ENCODE measurements at places on chromosomes 5 and 9.

DNA sequence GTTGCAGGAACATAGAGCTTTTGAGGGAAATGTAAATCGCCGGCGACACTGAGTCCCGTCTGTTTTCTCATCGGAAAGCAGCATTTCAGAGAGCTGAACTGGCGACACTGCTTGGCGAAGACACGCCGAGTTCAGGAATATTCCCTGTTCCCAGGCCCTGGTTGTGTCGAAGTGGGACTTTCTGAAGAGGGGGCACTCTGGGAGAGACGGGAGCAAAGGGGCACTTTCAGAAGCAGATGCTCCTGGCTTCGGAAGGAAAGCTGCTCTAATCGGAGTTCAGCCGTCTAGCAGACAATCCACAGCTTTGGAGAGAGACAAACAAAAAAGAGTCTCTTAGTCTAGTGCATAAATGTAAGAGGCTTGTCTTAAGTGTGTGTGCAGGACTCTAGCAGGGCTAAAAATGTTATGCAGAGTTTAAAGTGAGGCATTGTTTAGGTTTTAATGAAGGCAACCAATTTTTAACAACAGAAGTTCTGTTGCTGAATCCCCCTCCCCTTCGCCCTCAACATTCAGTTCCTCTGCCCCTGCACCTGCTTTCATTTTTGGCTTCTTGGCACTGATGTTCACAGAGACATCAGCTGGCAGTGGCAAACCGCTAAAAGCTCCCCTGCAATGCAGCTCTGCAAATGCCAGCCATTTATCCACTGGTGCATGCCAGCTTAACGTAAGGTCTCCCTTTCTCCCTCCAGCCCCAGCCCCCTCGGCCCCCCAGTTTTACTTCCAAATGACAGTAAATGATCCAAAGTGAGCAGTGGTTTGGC, 289.5 kb upstream of the MPDZ start:
- DNase-seq = peak; percentile 30

DNA sequence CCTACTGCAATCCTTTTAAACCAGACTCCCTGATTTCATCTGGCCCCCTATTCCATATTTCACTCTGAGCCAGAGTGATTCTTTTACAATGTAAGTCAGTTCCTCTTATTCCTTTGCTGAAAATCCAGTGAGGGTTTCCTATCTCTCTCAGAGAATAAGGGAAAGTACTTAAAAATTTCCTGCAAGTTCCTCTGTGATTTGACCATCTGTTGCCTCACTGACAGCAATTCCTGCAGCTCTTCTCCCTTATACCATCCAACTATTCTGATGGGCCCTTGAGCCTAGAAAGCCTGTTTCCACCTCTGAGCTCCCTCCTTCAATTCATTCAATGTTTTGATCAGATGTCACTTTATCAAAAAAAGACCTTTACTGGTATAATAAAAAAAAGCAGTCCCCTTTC, 317.1 kb upstream of the CCNH start:
- no peak for DNase-seq

GRCh38 chr9:108484468-108484867, 371.3 kb downstream of the ACTL7B start:
- no peak for DNase-seq

GRCh38 chr5:72238712-72239445, 81.2 kb downstream of the MRPS27 start:
- DNase-seq = no peak

GRCh38 chr5:10604975-10605374, 41.1 kb downstream of the ANKRD33B start:
- peak; percentile 3 for DNase-seq

- no peak for DNase-seq
These were observed 325.2 kb downstream of the CETN3 start for GRCh38 chr5:90084342-90084741.

DNA sequence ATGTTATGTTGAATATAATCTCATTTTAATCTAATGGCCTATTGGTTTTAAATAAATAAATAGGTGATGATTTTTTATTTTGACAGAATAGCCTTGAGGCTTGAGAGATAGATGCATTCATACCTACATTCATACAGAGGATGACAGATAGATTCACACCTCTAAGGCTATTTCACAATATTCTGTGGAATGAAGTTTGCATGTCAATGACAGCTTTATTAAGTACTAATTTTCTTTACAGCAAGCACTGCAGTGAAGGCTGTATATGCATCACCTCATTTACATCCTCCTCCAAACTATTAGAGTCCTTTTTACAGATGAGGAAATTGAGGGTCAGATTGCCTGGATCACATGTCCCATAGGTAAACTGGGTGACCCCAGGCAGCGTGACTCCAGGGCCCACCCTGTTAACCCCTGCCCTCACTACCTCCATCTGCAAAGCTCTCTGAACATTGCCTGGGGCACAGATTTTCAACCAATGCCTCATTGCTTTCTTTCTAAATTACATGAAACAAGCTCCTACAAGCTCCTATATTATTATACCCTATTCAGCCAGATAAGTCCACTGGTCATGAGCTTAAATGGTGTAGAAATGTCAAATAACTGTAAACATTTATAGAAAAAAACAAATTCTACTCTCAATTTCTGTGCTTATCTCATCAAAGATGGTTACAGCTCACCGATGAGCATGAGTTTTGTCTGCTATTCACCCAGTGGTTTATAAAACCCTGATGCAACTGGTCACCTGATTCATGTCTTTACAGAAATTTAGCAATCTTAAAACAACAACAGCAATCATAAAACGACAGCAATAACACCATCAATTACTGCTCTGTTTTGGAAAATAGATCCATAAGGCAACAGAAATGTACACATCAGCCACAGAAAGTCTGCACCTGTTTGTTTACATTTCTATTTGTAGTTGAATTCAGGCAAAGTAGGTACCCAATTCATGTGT, 338.0 kb downstream of the NSG2 start:
- no peak for DNase-seq

GRCh38 chr9:2469681-2470221, 151.8 kb upstream of the VLDLR start:
- peak; percentile 65 for DNase-seq

- peak; percentile 43 for DNase-seq
These were observed 95.3 kb upstream of the SLC12A2 start for GRCh38 chr5:127988146-127988760.

DNA sequence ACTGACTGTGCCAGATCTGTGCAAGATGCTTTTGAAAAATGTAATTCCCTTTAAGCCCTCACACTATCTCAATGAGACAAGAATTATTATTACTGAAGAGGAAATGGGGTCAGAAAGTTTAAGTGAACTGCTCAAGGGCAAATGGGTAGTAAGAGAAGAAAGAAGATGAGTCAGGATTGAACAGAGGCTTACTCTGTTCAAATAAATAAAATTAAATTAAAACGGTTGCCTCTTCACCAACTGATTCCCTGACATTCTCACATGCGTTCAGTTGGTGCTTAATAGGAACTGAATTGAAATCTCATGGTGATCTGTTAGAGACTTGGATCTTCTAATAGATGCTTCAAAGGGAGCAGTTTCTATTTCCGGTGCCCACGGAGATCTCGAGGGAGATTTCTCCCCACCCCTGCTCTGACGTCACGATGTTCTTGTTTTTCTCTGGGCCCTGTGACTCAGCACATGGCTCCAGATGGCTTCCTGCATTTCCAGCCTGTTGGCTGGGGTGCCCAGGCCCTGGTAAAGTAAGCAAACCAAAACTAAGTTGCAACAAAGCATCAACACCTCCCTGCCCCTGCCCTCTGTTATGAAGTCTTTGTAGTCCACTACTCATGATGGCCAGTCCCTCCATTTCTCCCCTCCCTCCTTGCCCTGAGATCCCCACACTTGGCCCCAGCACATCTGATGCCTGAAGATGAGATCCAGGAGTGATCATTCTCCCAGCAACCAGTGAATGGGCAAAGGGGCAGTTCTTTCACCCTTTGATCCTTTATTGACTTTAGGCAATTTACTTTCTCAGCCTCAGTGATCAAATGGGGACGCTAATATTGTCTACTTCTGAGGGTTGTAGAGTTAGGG, 106.1 kb upstream of the CPEB4 start:
- no peak for DNase-seq

- no peak for DNase-seq
These were observed 181.1 kb downstream of the PDZD2 start for GRCh38 chr5:31819926-31820516.

DNA sequence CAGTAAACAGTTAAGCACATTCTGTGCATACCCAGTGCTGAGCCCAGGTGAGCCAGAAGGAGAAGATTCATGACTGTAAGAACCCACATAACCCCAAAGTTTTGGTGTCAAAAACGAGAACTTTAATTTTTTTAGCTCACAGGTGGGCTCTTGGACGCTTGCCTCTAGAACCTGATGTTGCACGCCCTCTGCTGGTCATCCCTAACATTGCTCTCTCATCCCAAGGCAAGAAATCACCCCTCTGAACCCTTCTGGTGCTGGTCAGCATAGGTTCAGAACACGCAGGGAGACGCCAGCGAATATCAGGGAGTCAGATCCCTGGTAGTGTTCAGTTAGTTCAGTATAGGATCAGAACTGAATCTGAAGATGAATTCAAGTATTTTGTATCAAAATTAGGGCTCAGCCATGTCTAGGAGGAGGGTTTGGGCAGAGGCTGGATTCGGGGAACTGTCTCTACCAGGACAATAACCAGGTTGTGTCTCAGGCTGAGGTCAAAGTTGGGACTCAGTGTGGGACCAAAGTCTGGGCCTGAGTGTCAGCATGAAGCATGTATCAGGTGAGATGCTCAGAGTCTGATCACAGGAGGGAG, 4.1 kb upstream of the DNAJB5 start:
- DNase-seq = peak; percentile 53

DNA sequence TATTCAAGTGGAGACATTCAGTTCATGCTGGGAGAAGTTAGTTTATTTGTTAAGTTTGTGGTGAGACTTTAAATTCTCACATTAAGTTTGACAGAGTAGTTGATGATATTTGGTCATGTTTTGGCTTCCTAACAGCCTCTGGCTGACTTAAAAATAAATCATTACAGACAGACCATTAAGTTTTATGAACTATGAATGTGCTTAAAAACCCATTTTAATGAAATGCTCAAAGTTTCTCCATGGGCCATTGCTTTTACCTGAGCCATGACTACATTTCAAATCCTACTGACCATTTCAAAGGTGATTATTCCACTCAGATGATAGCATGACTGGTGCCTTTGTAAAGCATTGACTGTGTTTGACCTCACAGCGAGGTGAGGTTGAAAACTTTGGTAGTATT, 192.7 kb downstream of the LRRC70 start:
- DNase-seq = no peak

DNA sequence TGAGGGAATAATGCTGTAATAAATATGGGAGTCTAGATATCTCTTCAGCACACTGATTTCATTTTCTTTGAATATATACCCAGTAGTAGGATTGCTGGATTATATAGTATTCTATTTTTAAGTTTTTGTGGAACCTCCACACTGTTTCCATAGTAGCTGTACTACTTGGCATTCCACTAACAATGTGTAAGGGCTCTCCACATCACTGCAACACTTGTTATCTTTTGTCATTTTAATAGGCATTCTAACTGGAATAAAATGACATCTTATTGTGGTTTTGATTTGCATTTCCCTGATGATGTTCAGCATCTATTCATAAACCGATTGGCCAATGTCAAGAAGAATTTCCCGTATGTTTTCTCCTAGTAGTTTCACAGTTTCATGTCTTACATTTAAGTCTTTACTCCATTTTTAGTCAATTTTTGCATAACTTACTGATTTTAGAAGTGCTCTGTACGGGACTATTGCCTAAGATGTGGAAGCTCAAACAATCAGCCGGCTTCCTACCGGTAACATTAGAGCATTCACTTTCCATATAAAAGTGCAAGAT, 1078.8 kb downstream of the TAF11L14 start:
- DNase-seq = no peak

GRCh38 chr5:137693307-137693950, 42.5 kb downstream of the KLHL3 start:
- no peak for DNase-seq

GRCh38 chr9:18390393-18390792, 83.6 kb upstream of the ADAMTSL1 start:
- no peak for DNase-seq

DNA sequence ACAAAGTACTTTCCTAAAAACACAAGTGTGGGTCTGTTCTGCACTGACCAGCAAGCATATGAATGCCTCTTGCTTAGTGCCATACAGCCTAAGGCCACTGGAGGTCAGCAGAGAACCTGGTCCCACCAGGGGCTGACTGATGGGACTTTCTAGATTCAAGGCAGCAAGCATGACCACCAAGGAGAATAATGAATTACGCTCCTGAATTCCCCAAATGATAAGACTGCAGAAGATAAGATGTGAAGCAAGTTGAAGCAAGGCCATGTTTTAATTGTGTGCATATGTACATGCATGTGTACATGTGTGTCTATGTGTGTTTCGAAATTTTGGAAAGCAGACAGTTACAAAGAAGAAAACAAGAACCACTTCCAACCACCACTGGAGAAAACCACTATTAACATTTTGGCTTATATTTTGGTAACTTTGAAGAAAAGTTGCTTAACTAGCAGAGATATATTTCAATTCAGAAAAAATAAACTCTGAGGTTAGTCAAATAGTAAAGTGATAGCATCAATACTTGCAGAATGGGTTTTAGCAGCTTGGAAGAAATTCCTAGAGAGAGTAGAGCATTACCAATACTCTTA, 70.5 kb downstream of the ERP44 start:
- DNase-seq = peak; percentile 76

- no peak for DNase-seq
These were observed 1686.5 kb upstream of the ACO1 start for GRCh38 chr9:30697958-30698357.

DNA sequence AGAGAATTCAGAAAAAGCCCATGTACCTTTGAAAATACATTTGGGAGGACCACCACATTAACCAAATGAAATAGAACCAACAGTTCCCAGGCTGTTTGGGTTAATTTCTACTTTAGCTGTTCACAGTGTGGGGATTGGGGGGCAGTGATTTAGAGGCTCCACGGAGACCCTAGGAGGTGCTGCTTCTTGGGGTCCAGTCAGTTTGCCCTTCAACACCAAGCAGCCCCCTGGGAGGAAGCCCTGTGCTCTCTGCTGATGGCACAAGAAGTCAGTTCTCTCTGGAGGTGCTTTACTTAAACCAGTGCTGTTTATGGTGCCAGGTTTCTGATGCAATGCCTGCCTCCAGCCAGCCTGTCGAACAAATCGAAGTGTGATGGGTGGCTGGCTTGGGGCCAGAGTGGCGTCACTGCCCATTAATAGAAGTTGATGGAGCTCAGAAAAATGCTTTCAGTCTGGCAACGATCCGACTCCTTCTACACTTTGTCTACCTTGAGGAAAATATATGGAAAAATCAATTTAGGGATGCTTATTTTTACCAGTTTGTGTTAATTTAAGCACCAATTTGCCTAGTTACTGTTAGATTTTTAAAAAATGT, 134.0 kb downstream of the SNX18 start:
- DNase-seq = no peak

DNA sequence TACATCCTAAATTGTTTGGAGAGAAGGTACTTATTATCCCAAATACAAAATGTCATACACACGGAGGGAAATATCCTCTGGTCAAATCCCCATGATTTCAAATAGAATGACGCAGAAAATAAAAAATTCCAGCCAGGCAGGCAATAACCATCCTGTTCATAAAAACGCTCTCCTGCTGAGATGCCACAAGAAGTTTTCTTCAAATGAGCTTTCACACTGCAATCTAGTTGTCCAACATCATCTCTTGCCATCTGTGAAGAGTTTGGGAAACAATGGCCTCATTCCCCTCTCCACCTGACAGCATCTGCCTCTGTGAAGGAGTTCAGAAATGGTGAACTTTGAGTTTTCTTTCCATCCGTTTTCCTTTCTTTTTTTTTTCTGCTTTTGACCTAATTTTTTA, 83.3 kb upstream of the SLC30A5 start:
- no peak for DNase-seq

Data from D341Med (cell line).